CD4-positive, alpha-beta memory T cell (primary cell): ENCODE measurements at places on chromosomes 16 and 17.

DNA sequence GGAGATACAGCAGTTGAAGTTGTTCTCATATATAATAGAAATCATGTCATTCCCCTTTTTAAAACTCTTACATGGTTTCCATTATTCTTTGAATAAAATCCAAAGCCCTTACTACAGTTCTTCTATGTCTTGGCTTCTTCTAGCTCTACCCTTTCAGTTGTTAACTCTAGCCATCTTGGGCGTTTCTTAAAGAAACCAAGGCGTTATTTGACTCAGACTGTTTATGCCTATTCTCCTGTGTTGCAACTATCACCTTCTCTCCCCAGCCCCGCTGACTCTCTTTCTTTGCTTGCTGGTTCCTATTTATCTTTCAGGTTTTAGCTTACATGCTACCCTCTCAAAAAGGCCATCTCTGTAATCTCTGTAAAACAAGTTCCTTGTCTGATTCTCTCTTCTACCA lies 32.7 kb downstream of the NFATC3 start:
- no peak for DNase-seq

GRCh38 chr17:81118308-81119221 lies 46.7 kb upstream of the PVALEF start:
- no peak for DNase-seq

DNA sequence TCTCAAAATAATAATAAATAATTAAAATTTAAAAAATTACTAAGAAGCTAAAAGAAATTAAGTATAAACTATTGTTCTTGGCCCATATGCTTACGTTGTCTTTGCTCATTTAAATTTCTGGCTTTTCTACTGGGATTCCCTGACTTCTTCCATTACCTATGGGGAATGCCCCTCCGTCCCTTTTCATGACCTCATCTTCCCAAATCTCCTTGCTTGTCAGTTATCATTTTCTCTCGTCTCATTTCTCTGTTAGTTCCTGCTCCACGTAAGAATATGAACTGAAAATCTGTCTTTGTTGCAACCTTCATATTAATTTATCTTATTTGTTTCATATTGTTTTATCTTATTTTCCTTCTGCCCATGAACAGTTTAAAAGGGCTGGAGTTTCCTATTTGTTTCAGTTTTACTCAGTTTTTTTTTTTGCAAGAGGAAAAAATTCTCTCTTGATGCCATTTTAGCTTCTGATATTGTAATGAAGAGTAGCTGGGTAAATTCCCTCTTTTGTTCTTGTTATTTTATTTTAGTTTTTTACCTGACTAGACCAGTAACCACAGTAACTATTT lies 2.5 kb upstream of the DNAJA2 start:
- DNase-seq: no peak

- DNase-seq: peak; percentile 47
These were observed 912 bp downstream of the USP22 start for GRCh38 chr17:21041741-21042457.

- DNase-seq: no peak
These were observed 37.5 kb upstream of the FAAP100 start for GRCh38 chr17:81589612-81590011.

DNA sequence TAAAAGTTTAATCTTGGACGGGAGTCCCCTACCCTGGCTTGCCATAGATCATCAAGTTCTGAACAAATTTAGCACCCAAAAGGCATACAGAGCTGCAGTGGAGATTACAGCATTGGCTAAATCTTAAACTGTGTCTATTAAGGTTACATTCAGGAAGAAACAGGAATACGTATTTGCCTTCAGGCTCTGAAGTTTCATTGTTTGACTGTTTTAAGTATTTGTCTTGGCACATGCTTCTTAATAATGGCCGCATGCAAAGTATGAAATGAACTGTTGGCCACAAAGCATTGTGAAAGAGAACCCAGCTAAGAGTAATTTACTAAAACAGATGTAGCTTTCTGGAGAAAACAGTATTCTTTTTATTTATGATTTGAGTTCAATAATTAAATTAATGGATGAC lies 63.9 kb upstream of the CNEP1R1 start:
- DNase-seq: no peak

DNA sequence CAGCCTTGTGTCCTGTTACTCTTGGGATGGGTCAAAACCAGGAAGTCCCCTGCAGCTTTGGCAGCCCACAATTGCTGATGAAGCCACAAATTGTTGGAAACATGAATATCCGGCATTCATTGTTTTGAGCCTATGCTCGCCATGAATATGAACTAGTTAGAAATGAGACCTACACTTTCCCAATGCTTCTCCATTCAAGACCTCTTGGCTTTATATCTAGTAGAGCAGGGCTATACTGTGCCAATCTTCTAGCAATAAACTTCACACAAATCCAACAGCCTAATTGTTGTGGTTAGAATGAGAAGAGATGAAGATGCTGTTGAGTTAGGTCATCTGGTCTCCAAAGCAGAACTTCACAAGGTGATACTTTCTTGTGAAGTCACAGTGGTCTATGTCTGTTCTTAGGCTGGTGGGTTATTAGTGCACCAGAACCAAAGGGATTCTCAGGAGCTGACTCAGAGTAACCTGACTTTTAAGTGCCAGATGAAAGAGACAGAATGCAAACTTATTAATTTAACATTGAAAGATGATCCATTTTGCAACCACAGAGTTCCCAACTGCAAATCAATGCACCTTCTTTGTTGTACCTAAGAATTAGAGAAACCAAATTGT lies 13.7 kb upstream of the KRT23 start:
- no peak for DNase-seq

- DNase-seq: no peak
These were observed 75.1 kb upstream of the ENDOV start for GRCh38 chr17:80339731-80340456.

DNA sequence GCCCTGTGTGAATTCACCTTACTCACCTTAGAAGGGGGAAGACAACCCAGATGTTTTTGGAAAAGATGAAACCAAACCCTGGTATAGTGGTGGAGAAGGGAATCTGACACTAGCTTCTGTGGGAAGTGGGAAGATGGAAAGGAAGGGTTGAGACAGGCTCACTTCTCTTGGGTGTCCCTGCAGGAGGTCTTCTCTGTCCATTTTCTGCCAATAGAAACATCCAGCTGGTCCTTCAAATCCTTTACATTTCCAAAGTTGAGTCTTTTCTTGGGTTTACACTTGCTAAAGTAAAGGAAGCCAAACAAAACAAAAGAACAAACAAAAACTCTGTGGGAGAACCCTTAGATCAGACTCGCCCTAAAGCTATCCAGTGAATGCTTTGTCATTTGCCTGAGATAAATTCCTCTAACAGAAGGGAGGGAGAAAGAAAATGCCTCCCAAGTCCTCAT lies 10.2 kb downstream of the HOXB1 start:
- no peak for DNase-seq

DNA sequence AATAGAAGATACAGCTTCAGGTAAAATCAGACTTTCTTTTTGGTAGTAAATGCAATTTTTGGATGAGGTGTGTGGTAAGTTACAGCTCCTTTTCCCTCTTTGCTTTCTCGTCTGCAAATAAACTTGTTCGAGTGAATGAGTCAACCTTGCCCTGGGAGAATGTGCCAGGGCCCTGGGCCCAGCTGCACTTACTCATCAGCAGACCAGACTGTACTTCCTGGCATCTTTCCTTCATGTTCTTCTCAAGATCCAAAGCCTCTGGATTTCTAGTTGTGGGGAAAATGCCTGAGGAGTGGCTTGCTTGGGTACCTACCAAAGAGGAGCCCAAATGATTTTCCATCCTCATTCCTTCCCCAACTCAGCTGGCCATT lies 5.4 kb upstream of the G6PC1 start:
- DNase-seq: no peak

DNA sequence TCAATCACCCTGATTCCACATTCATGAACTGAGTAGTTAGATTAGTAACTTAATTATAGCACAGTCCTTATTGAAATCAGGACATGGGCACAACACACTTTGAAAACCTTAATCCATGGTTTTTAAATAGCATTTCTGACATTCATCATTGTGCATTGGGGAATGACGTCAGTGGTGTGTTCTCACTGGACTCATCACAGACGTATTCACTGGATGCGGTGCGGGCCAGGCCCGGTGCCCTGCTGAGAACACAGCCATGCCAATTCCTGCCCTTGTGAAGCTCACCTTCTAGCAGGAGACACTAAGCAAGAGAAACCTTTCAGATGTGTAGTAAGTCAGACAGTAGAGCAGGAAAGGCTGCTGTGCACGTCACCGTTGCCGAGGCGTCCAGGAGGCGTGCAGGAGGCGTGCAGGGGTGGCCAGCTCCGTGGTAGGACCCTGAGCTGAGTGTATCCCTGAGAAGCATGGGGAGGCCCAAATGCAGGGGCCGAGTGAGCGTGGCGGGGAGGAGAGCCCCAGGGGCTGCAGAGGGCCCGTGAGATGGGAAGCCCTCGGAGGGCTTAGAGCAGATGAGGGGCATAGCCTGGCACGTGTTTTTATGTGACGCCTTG lies 12.9 kb downstream of the BANP start:
- no peak for DNase-seq

GRCh38 chr17:34133350-34133749 lies 121.7 kb upstream of the CCL2 start:
- no peak for DNase-seq

GRCh38 chr16:69483611-69484010 lies 59.2 kb downstream of the CYB5B start:
- DNase-seq: no peak

DNA sequence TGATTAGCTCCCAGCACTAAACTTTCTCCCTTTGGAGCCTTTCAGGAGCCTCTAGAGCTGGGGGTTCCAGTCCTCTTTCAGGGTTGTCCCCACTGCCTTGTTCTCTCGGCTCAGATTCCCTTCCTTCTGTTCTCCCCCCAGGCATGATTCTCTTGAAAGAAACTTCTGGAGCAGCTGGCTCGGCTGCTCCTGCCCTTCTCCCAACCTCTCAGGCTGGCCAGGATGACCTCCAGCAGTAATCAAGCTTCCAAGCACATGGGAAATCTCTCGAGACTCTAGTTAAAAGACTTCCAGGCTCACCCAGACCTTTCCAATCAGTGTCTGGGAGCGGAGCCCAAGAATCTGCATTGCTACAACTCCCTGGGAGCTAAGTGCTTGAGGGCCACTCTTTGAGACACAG lies 3.6 kb downstream of the SDK2 start:
- no peak for DNase-seq

DNA sequence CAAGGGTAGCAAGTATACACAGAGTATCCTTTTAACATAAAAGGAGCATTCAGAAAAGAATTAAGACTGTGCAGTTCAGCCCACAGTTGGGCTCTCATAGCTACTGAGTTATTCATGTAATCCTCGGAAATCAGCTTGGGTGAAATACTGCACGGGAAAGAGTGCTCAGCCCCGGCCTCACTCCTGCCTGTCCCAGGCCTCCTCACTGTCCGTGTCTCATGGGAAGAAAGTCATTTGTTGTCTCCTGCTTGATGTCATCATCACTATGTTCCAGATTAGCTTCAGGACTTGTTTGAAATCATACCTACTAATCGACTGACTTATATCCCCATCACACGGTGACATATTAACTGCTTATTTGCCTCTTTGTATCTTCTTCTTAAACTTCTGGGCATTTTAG lies 223.3 kb upstream of the CHMP6 start:
- DNase-seq: no peak

DNA sequence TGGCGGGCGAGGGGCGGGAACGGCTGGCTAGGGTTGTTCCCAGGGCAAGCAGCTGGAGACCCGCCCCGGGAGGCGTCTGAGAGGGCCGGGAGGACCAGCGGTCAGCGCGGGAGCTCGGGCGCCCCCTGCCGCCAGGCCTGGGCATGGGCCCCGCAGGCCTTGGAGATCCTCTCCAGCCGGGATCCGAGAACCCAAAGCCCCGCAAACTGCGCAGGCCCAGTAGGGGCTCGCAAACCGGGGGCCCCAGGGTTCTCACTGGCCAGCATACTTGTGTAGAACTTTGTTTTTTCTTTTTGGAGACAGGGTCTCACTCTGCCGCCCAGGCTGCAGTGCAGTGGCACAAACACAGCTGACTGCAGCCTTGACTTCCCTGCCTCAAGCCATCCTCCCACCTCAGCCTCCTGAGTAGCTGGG lies 20.8 kb upstream of the ZNF423 start:
- no peak for DNase-seq

- no peak for DNase-seq
These were observed 178.5 kb upstream of the CIBAR2 start for GRCh38 chr16:85290626-85291301.

- DNase-seq: no peak
These were observed 5.1 kb downstream of the INPP5K start for GRCh38 chr17:1511290-1511689.

DNA sequence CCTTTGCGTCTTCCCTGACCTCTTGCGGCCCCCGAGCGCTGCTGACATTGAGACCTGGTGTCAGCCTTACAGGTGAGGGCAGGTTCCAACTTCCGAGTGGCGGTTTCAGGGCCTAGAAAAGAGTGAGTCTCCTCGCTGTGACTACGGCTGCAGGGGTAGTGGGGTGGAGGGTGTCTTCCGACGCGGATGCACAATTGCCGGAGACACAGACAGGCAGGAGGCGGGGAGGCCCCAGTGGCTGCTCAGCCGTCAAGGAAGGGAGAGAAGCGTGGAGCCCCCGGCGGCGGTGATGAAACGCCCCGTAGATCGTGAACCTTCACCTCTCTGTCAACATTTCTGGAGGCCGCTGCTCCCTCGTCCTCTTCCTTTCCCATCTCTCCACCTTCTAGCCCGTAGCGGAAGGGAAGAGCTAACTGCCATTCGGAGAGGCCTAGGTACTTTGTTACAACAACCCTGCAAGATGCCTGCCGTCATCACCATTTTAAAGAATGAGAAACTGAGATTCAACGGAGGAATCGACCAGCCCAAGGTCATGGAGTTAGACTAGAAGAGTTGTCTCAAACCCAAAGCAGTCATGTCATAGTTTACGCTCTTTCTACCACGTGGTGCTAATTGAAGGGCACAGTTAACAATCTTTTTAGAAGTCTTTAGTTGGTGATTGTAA lies 485 bp downstream of the DNAJA3 start:
- DNase-seq: no peak

DNA sequence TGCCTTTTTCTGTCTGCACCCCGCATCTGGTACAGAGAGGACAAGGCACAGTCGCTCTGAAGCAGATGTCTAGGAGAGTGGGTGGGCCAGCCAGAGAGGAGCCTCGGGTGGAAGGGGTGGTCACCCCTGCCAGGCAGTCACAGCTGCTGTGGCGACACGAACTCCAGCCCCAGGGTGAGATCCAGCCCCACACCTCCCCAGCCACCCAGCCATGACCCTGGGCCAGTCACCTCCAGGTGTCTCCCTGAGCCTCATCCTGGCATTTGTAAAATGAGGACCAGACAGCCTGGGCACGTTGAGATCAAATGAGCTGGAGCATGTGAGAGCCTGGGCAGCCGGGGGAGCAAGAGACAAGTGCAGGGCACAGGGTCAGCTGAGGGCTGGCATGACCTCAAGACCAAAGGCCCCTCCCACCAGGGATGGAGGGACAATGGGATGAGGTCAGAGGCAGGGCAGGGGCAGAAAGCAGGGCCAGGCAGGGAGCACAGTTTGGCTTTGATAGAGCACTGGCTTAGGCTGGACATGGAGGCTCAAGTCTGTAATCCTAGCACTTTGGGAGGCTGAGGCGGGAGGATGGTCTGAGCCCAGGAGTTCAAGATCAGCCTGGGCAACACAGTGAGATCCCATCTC lies 7.7 kb downstream of the ADAM11 start:
- no peak for DNase-seq

GRCh38 chr17:59186850-59187249 lies 23.0 kb upstream of the SMG8 start:
- DNase-seq: no peak
